ENCODE measurements at places on chromosomes 1 and 21.

DNA sequence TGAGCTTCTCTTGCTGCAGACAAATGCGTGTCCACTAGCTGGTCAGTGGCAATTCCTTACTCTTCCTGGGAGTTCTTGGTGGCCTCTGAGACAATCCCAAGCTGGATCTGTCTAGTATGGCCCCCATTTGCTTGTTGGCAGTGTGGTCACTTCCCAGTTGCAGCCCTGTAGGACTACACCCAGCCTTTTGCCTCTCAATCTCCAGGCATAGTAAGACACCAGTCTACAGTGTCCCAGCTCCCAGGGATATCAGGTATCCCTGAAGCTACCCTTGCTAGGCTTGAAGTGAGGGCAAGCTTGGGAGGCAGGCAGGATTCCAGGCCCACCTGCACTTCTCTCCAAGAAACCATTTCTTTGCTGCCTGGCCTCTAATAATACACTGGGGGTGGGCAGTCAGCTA is 316.6 kb downstream of the RYR2 start:
- DNase-seq = no peak

GRCh38 chr1:29583727-29584126 is 347.4 kb downstream of the PTPRU start:
- DNase-seq = no peak

GRCh38 chr1:34108269-34108668 is 56.8 kb downstream of the CSMD2 start:
- DNase-seq = no peak

DNA sequence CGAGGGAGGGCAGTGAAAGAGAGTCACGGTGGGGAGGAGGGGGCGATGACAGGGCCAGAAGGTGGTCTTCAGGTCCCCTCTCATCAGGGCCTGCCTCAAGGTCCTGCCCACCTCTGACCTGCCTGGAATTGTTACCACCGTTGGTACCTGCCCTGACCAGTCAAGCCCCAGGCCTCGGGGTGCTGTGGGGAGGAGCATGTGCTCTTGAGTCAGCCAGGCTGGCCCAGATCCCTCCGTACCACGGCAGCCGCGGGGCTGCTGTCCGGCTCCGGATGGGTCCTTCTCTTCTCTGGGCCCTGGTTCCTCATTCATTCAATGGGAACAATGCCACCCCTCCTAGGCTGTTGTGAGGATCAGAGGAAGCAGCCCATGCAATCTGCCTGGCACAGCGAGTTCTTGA is 22.0 kb downstream of the SERINC2 start:
- no peak for DNase-seq

GRCh38 chr1:223748405-223748772 is 36.0 kb downstream of the CAPN2 start:
- peak; percentile 73 for DNase-seq

DNA sequence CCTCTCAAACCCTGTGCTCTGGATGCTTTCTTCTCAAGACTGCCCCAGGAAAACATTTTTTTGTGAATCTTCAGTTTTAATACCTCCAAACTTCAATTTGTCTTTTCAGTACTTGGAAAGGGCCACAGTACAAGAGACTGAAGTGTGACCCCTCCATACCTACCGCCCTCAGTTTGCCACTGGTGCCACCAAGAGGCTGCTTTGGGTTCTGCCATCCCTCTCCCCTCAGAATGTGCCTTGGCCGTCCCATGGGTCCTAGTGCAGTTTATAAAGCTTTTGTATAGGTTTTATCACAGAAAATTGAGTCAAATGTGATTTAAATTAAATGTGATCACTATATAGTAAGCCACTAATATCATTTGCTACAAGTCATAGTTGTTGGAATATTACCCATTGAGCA is 60.8 kb upstream of the PGD start:
- DNase-seq = peak; percentile 58

DNA sequence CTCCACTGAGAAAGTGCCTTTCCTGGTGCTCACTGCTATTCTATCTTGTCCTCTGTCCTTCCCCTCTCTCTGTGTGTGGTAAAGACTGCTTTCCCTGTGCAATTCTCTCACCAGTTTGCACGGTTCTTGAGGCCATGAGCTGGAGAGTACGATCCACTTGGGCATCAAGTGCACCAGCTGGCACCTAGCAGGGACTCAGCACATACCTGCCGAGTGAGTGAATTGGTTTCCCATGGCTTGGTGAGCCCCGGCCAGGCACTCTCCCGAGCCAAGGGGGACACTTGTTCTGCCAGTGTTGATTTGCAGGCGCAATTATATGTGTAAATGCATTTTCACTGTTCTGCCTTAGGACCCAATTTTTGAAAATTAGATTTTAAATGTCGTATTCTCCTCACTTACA is 313.5 kb downstream of the DISC1 start:
- DNase-seq = no peak

- peak; percentile 45 for DNase-seq
These were observed 102.8 kb upstream of the C1orf21 start for GRCh38 chr1:184283999-184284398.

DNA sequence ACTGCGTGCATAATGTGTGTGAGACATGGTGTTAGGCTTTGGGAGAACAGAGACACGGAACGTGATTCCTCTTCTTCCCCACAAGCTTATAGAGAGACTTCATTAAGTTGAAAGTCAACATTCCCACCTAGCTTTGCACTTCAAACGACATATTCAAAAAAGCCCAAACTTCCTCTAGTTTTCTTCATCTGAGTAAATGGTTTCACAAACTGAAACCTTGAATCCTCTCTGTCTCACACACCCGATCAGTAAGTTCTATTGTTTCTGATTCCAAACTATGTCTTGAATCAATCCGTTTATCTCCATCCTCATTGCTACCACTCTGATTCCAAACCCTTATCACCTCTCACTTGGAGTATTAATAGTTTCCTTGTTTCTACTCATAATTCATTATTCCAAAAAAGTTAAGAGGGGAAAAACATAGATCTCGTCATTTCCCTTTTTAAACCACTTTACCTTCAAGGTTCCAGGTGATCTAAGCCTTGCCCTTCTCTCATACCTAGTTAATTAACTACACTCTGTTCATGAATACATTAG is 1.6 kb upstream of the METTL18 start:
- no peak for DNase-seq

GRCh38 chr1:16018749-16019643 is 1.2 kb upstream of the HSPB7 start:
- no peak for DNase-seq

GRCh38 chr1:209382231-209383100 is 201.0 kb upstream of the CAMK1G start:
- DNase-seq = no peak

DNA sequence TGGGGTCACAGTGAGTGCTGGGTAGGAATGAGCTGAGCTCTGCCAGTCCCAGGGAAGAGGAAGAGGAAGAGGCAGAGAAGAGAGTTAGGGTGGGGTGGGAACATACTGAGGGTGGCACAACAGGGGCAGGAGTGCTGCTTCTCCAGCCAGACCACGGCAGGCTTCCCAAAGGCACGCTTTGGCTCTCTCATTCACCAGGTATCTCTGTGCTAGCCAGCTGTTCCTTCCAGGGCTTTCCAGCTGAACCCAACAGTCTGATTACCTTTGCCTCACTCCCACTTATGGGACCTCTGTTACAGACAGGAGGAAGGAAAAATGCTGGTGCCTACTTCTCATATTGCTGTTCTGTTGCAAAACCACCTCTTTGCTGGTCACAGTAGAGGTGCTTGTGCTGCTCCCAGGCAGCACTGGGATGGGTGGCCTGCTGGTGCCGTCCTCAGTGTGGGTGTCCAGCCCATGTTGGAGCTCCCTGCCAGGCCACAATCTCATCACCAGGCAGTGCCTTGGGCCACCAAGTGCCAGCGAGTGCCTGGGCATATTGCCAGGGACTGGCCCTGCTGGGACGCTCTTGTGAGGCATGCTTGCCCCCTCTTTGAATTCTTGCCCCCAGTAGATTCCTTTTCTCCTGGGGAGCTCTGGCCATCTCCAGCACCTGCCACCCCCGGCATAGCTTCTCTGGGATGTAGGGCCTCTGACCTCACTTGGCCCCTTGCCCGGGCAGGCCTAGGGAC is 2.1 kb downstream of the ADORA1 start:
- DNase-seq = peak; percentile 18

DNA sequence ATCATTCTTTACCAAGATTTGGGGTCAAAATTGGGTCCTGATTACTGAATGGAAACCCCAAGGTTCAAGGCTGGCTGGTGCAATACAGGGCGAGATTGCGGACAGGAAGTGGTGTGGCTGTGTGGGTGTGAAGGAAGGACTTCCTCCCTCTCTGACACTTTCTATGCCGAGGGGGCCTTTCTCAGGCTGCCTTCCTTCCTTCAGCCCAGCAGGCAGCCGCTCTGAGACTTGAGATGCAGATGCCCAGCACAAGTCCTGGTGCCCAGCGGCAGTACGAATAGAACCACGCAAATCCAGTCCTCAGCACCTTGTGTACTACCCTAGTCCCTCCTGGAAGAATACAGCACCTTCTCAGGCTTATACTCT is 16.3 kb downstream of the BATF3 start:
- DNase-seq = no peak

GRCh38 chr1:44890007-44890406 is 47.0 kb upstream of the PTCH2 start:
- no peak for DNase-seq

GRCh38 chr1:110039641-110040040 is 5.2 kb downstream of the STRIP1 start:
- DNase-seq = no peak

GRCh38 chr1:200561856-200562214 is 58.7 kb downstream of the KIF14 start:
- no peak for DNase-seq

GRCh38 chr1:18452550-18452949 is 28.2 kb upstream of the KLHDC7A start:
- peak; percentile 5 for DNase-seq

- no peak for DNase-seq
These were observed 6.5 kb downstream of the LGALS8 start for GRCh38 chr1:236530286-236530685.

DNA sequence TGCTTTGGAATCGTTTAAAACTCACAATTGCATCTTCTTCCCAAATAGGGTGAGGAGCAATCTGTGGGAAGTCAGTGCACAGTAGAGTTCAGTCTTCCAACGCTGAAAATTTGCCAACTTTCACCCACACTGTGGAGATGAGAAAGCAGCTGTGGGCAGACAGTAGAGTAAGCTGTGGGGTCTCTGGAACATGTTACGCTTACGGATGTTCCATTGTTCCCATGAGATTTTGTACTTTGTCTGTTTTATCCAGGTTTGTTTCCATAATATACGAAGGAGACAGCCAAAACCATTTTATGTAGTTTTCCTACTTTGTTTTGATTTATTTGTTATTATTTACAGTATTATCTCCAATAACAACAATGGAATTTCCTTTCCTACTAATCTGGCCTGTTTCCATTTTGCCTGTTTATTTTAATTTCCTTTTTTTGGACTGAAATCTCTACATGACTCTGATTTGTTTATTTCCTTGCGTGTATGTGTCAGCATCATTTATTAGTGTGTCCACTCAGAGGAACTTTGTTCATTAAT is 65.1 kb upstream of the RGL1 start:
- DNase-seq = peak; percentile 18

DNA sequence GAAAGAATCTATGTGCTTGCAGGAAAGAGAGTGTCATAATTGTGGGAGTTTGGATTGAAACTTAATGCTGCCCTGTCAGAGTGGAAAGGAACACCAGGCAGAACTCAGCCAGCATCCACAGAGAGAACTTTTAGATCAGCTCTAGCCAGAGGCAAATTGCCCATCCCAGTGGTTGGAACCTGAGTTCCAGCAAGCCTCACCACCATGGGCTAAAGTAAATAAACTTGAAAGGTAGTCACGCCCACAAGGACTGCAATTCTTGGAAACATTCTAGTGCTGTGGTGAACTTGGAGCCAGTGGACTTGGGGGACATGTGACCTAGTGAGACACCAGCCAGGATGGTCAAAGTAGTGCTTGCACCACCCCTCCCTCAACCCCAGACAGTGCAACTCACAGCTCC is 571.6 kb downstream of the LRRIQ3 start:
- no peak for DNase-seq

GRCh38 chr1:143748906-143749305 is 222.9 kb downstream of the FAM72C start:
- no peak for DNase-seq

GRCh38 chr1:219926363-219926998 is 1.9 kb downstream of the SLC30A10 start:
- DNase-seq = no peak

- DNase-seq = no peak
These were observed 202.4 kb downstream of the TOMM20 start for GRCh38 chr1:234926264-234926558.

GRCh38 chr1:43666608-43667007 is 16.7 kb downstream of the KDM4A start:
- no peak for DNase-seq

DNA sequence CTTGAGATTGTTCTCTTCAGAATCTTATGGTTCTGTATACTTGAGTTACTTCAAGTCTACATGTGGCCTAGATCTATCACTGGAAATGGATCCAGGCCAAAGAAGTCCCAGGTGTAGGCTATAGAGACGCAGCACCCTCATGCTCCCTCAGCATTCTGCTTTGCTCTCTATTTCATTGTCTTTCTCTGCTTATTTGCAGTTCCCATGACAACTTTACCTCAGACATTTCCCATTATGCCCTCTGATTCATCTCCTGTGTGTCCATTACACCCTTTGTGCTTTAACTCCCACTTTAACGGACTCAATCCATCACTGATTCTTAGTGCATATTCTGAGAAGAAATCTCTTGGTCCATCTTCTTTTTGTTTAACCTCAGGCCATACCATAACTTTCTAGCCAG is 236.9 kb upstream of the NRIP1 start:
- DNase-seq = peak; percentile 78

DNA sequence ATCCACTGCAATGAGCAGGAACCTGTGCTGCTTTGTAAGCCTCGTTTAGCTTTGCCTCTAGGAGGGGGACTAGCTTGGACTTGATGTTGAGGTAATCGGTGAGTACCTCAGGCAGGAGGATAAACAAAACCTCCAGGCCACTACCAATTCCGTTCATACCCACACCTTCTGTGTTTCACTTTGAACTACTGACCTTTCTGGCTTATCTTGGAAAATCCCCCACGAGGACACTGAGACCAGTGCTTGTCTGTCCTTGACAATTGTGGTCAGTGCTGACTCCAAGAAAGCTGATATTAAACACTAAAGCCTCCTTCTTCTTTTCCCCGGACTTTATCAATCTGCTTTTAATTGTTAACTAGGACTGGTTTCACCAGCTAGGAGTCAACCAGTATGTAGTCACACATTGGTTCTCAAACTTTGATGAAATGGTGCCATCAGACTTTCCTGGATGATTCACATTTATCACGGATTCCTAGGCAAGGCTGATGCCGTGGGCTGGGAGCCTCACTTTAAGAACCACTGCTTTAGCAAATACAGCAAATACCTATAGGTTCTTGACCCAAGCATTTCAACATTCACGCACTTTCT is 52.7 kb downstream of the TGFB2 start:
- peak; percentile 56 for DNase-seq

GRCh38 chr1:112296908-112297307 is 99.1 kb upstream of the CTTNBP2NL start:
- DNase-seq = no peak

GRCh38 chr1:163076981-163077761 is 8.0 kb downstream of the RGS4 start:
- peak; percentile 26 for DNase-seq
